ENCODE measurements at places on chromosomes 7 and 10.

- no peaks in the 10 kb centered on the region for H3K4me1 ChIP-seq
- no peak overlapping the region for H3K4me3 ChIP-seq
- no peaks in the 10 kb centered on the region for H3K27me3 ChIP-seq
- DNase-seq = no peak
- no peak overlapping the region for H3K27ac ChIP-seq
These were observed 12.6 kb upstream of the PRPS1L1 start for GRCh38 chr7:18040196-18040595.

DNA sequence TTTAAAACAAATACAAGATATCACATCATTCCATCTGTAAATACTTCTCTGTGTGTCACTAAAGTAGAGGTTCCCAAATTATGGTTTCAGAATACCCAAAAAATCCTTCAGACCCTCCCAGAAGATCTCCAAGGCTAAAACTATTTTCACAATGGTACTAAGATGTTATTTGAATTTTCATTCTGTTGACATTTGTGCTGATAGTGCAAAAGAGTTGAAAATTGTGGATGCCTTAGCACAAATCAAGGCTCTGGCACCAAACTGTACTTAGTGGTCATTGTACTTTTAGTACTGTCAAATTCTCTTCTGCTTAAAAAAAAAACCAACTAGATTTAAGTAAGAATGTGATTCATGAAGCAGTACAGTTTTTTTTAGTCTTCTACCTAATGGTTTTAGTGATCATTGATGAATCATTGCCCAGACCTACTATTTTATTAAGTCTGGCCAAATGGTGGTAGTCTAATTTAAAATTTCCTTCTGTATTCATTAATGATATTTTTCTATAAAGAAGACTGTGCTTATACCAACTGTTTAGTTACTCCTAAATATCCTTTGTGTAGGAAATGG, 50.5 kb downstream of the TPST1 start:
- no peak overlapping the region for H3K27ac ChIP-seq
- no peaks in the 10 kb centered on the region for H3K36me3 ChIP-seq
- no peaks in the 10 kb centered on the region for H3K4me1 ChIP-seq
- no peaks in the 10 kb centered on the region for H3K27me3 ChIP-seq
- no peak for DNase-seq

DNA sequence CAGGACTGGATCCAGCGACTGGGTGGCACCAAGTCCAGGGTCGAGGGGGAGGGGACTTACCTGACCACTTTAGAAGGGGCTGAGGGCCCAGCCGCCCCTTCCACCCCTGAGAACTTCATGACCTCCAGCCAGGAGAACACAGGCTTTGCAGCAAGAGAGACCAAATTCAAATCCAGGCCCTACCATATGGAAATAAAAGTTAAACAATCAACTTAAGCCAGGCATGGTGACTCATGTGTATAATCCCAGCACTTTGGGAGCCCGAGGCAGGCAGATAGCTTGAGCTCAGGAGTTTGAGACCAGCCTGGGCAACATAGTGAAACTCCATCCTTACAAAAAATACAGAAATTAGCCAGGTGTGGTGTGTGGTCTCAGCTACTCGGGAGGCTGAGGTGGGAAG, 61.9 kb downstream of the COL13A1 start:
- no peak for DNase-seq
- no peak overlapping the region for H3K4me3 ChIP-seq
- H3K27me3 ChIP-seq = peaks cover 6% of the 10 kb centered on the region
- H3K27ac ChIP-seq = no peak overlapping the region

GRCh38 chr7:87570178-87570577, 30.5 kb downstream of the ABCB1 start:
- DNase-seq = no peak
- H3K4me1 ChIP-seq = peaks cover 20% of the 10 kb centered on the region
- H3K27me3 ChIP-seq = no peaks in the 10 kb centered on the region
- peaks cover 19% of the 10 kb centered on the region for H3K36me3 ChIP-seq
- no peak overlapping the region for H3K27ac ChIP-seq
- no peak overlapping the region for H3K4me3 ChIP-seq

DNA sequence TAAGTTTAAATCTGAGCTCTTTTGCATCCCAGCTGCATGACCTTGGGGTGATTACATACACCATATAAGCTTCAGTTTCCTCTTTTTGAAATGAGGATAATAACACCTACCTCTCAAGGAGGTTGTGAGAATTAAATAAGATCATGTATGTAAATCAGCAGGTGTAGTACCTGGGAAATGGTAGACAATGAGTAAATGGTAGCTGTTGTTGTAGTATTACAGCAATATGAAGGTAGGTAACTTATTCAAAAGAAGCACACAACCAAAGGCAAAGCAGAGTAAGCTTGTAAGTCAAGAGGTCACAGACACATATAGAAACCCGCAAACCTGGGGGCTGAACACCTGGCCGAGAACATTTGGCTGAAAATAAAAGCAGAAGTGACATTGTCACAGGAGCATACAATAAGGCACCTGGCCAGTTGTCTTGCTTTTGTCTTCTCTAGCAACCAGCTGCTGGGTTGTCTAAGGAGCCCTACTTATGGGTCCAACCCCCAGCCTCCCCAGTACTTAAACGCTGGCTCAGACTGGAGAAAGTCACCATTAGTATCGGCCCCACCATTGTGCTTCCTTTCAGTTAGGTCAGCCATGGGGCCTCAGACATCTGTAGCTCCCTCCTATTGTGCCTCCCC, 203.6 kb upstream of the MKLN1 start:
- H3K4me1 ChIP-seq = peaks cover 3% of the 10 kb centered on the region
- H3K27ac ChIP-seq = no peak overlapping the region
- no peaks in the 10 kb centered on the region for H3K36me3 ChIP-seq

DNA sequence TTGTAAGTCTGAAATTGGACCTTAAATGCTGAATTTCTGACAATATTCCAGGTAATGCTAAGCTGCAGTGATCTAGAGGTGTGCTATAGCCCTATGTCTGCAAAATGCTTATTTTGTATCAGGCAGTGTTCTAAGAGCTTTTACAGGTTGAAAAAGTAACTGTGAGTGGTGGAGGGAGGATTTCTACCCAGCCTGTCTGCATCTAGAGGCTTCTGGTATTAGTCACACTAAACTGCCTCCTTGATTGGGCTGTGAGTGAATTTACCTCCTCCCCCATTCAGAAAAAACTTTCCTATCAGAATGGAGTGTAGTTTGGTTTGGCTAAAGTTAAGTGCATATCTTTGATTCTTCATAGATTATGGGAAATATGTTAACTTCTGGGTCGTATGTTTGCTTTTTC, 56.8 kb downstream of the BBS9 start:
- no peak overlapping the region for H3K27ac ChIP-seq
- H3K4me1 ChIP-seq = peaks cover 10% of the 10 kb centered on the region
- H3K4me3 ChIP-seq = no peak overlapping the region
- H3K27me3 ChIP-seq = no peaks in the 10 kb centered on the region
- DNase-seq = no peak

DNA sequence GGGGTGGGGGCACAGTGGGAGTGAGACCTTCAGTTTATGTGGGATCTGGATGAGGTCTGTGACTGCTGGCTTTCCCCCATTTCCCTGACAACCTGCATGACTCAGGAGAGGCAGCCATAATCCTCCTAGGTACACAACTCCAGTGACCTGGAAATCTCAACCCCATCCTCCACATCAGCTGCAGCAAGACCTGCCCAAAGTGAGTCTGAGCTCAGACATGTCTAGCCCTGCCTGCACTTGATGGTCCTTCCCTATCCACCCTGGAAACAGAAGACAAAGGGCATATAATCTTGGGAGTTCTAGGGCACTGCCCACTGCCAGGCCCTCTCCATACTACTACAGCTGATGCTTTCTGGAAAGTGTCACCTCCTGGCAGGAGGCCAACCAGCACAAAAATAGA, 75.6 kb downstream of the GRM8 start:
- H3K27ac ChIP-seq = no peak overlapping the region
- H3K4me3 ChIP-seq = no peak overlapping the region
- H3K4me1 ChIP-seq = no peaks in the 10 kb centered on the region
- DNase-seq = no peak
- H3K27me3 ChIP-seq = peaks cover 37% of the 10 kb centered on the region

GRCh38 chr7:42137941-42138340, 99.1 kb downstream of the GLI3 start:
- H3K27ac ChIP-seq = no peak overlapping the region
- DNase-seq = no peak
- H3K4me3 ChIP-seq = no peak overlapping the region
- no peaks in the 10 kb centered on the region for H3K4me1 ChIP-seq
- no peaks in the 10 kb centered on the region for H3K36me3 ChIP-seq

DNA sequence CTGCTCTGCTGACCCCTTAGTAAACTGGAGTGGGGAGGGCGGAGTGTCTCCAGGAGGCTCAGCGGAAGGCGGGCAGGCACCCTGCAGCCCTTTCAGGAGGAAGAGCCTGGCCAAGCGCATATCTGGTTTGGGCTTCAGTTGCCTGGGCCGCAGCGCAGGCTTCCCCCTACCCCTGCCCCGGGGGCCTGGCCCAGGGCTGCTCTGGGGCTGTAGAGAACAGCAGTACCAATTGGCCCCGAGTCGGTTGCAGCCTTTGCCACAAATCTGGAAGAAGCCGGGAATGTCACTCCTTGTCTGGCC, 28.1 kb upstream of the JAKMIP3 start:
- H3K27me3 ChIP-seq = peaks cover 75% of the 10 kb centered on the region
- H3K36me3 ChIP-seq = no peaks in the 10 kb centered on the region
- no peak overlapping the region for H3K4me3 ChIP-seq
- no peak overlapping the region for H3K27ac ChIP-seq
- no peak for DNase-seq
